ENCODE measurements at places on chromosomes 7 and 10. TPM values are rescaled to one million over a fixed set of nuclear protein-coding genes. Genes with fewer than 3 reads are reported as not detected.

DNA sequence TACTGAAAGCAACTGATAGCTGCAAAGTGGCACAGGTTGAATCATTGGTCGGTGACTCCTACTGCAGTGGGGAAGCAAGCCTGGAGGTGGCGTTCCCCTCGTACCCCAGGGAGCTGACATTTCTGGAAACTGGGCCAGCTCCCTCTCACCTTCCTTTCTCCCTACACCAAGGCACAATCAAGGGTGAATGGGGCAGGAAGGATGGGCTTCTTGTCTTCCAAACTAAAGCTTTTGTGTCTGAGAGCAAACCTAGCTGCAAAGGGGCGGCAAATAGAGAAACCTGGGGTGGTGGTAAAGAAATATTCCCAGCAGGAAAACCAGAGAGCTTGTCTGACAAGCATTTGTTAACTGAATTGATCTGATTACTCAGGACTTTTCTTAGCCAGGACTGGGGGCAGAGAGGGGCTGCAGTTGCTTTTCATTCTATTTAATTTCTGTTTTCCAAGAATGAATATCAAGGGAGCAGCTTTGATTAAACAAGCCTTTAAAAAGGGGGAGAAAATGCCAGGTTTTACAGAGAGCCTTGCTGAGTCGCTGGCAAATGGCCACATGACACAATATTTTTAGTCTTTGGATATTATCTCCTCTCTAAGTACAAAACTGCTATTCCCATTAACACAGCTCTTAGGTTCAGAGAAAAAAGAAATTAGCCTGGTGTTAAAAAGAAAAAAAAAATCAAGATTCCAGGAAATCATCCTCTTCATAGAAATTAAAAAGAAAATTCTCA, 27.8 kb downstream of the CDHR3 start:
- DNase-seq, result no peak

The FAM25C gene
- total RNA-seq, result not detected

The ANK3 gene
- total RNA-seq, result 4.5 TPM

DNA sequence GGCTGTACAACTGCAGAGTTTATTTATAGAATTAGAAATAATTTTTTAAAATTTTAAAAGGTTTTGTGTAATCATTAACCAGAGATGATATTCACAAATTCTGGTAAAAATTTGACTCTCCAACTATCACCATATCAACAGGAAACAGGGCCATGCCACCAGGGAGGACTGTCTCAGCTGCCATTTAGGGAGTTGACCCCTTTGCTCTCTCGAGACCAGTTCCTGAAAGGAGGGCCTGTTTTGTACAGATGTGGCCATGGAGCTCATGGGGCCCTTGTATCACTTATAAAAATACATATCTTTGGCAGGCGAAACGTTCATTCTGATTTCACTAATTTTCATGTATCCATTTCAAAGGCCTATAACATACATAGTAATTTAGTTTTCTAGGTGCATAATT, 20.3 kb downstream of the H2AZ2 start:
- no peak for DNase-seq

DNA sequence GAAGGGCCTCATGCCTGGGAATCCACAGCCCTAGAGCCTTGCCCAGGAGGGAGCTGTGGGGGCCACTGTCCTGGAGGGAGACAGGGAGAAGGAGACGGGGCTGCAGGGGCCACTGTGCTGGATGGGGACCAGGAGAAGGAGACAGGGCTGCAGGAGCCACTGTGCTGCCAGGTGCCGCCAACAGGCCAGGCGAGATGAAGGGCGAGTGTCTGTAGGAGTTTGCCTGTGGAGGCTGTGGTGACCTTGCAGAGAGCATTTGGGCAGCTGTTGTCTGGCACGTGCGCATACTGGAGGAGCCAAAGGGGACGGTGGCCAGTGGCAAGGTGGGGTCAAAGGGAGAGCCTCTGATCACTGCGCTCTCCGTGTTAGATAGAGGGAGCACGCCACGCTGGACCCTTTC, 79.2 kb downstream of the NKX6-2 start:
- DNase-seq, result no peak

The NEURL1 gene
- total RNA-seq, result not detected

The FGL2 gene
- 8.8 TPM for total RNA-seq

GRCh38 chr7:1858435-1859265, 188.6 kb downstream of the ELFN1 start:
- DNase-seq, result no peak

DNA sequence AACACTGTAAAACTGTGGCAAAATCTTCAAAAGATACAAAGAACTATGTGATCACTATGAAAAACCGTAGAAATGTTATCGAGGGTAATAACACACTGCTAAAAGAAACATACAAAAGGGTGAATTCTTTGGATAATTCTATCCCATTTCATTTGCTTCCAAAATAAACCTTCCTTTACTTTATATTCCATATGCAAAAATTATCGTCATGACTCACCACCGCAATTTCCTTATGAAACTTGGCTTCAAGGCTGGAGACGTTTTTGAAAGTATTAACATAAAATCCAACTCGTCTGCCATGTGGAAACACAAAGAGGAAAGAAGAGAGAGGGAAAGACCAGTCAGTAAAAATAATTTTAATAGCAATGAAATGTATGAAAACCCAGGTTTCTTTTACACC, 165.2 kb downstream of the AMPH start:
- DNase-seq, result peak; percentile 27

- peak; percentile 85 for DNase-seq
These were observed at the start of gene LCOR for GRCh38 chr10:96831867-96832720. TSS of gene LCOR (plus strand) at chr10:96832298. CDS start at chr10:96949058, 116,760 bp downstream.

The GATA3 gene
- total RNA-seq, result not detected

DNA sequence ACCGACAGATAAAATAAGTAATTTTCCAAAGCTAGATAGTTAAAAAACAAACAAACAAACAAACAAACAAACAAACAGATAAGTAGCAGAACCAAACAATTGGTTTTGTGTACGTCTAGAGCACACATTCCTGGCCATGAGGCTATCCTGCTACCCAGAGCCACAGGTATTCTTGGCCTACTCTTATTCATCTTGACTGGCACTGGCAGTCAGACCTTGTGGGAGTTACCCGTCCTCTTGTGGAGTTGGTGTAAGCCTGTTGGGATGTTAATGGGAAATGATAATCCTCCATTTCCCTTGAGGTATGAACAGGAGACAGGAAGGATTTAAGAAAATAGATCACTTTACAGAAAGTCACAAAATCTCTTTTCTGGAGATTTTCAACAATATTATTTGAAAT, 142.4 kb upstream of the MEOX2 start:
- peak; percentile 36 for DNase-seq

DNA sequence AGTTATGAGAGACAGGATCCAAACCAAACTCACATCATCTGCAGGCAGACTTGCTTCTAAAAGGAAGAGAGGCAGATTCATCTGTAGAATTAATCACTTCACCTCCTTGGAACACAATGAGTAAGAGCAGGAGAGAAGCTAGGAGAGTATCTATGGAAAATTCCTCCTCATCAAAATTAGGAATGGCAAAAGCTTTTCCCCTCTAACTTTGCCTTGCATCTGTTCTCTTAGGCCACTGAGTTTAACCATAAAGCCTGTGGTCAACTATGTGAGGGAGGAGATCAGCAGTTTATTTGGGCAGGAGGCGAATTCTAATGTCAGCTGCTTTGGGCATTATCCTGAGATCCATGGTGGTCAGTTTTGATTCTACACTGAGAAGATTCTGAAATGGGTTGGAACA, 561.7 kb downstream of the GFRA1 start:
- DNase-seq, result no peak

The FAM131B gene
- total RNA-seq, result 1.1 TPM

DNA sequence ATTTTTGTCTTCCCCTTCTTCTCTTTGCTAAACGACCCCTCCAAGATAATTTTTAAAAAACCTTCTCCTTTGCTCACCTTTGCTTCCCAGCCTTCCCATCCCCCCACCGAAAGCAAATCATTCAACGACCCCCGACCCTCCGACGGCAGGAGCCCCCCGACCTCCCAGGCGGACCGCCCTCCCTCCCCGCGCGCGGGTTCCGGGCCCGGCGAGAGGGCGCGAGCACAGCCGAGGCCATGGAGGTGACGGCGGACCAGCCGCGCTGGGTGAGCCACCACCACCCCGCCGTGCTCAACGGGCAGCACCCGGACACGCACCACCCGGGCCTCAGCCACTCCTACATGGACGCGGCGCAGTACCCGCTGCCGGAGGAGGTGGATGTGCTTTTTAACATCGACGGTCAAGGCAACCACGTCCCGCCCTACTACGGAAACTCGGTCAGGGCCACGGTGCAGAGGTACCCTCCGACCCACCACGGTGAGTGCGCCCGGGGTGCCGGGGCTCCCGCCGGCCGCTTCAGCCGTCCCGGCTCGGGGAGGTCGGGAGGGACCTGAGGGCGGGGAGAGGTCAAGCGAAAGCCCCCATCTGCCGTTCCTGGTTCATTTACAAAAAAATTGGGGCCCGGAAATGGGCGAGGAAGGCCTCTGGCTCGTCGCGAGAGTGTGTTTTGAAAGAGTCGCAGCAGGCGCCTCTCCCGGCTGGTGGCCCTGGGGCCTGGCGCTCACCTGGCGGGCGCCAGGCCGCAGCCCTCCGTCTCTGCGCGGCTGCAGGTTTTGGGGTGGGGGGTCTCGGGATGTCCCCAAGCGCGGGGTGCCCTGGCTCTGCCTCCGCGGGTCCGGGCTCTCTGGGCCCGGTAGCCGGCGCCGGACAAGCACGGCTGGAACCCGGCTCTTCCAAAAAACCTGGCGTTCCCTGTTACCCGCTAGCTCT, 1.2 kb downstream of the GATA3 start:
- no peak for DNase-seq

GRCh38 chr7:35729061-35729783, 34.3 kb upstream of the HERPUD2 start:
- no peak for DNase-seq

The SOSTDC1 gene
- total RNA-seq, result not detected

The UNC5B gene
- total RNA-seq, result 0.13 TPM

The CHST15 gene
- total RNA-seq, result 40.2 TPM

The SLC16A12 gene
- 0.45 TPM for total RNA-seq

The CCDC126 gene
- total RNA-seq, result 12.6 TPM

DNA sequence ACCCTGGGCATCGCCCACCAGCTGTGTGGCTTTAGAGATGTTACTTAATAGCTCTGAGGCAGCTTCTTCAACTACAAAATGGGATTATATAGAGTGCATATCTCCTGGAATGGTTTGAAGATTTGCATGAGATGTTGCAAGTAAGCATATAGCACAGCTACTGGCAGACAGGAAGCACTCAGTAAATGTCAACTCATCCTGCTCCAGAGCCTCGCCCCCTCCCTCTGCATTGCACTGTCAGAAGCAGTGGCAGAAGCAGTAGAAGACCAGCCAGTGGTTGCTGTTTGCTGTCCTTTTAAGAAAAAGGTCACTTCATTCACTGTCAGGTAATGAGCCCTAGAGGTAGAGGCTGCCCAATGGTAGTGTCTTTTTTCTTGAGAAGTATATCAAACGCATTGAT, 180.0 kb upstream of the GHITM start:
- no peak for DNase-seq

The AGR2 gene
- total RNA-seq, result not detected

The TAF3 gene
- total RNA-seq, result 3.3 TPM

The ICA1 gene
- 0.13 TPM for total RNA-seq

DNA sequence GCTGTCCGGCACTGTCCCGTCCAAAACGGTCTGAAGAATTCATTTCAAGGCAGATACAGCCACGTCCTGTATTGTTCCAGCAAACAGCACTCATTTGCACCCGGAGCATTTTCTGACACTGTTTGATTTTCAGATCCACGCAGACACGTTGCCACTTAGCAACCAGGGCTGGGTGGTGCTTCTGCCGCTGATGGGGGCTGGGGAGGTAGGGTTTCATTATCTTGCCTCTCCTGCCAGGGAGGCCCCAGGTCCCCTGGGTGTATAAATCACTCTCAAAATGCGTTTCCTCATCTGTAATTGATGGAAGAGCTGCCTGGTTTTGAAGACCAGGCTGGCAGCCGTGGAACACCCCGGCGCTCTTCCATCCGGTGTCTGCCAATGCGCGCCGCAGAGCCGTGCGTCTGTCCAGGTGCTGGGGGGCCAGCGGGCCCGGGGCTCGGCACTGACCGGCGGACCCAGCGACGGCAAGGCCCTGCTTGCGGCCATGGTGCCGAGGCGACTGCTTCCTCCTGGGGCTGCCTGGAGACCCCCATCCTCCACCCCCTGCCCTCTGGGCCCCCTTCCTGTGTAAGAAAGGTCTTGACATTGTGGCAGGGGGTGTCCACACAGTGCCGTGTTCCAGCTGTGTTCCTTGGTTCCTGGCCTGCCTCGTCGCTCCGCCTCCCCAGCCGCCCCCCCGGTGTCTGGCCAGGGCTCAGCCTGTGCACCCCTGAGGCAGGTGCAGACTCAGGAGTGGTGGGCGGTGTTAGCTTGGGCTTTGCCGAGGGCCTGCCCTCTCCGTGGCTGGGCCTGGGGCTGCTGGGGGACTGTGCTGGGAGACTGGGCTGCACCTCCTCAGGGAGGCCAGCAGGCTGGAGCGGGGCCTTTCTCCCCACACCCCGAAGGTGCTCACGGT, 16.6 kb downstream of the ADGRA1 start:
- no peak for DNase-seq

- no peak for DNase-seq
These were observed 204.0 kb downstream of the BAMBI start for GRCh38 chr10:28881171-28881882.

The TRPV5 gene
- not detected for total RNA-seq

- DNase-seq, result peak; percentile 81
These were observed 9.1 kb downstream of the C10orf90 start for GRCh38 chr10:126661356-126661755.

DNA sequence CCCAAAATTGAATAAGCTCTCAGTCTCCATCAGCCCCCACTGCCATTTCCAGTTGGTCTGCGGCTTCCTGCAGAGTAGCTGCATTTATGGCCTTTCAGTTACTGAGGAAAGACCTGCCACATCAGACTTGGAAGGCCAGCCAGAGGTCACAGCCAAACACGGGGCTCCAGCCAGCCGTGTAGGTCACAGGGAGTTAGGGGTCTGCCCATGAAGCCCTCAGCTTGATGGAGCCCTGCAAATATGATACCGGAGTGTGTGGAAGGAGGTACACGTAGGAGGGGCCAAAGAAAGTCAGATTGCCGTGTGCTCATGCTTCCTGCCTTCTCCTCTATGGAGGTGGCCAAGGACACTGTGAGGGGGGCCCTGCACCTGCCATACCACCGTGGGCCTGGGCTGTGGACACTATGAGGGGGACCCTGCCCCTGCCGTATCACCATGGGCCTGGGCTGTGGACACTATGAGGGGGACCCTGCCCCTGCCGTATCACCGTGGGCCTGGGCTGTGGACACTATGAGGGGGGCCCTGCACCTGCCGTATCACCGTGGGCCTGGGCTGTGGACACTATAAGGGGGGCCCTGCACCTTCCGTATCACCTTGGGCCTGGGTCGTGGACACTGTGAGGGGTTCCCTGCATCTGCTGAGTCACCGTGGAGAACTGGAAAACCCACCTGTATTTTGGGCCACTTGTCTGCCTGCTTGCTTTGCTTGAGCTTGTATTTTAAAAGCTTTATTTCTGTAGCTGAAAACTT, 335.7 kb upstream of the SHH start:
- no peak for DNase-seq

GRCh38 chr7:151317936-151318335, 23.7 kb upstream of the NUB1 start:
- no peak for DNase-seq

The PDGFA gene
- total RNA-seq, result 33.7 TPM

The CDK5 gene
- 47.4 TPM for total RNA-seq

The NKX1-2 gene
- total RNA-seq, result not detected

- DNase-seq, result no peak
These were observed 324.9 kb upstream of the POT1 start for GRCh38 chr7:125254566-125254965.

GRCh38 chr10:112986544-112987190, 36.6 kb downstream of the TCF7L2 start:
- peak; percentile 21 for DNase-seq

The HTR5A gene
- not detected for total RNA-seq

GRCh38 chr7:128115821-128116723, 84.8 kb upstream of the LRRC4 start:
- DNase-seq, result no peak

- DNase-seq, result peak; percentile 18
These were observed 56.4 kb downstream of the CYCS start for GRCh38 chr7:25068502-25069213.

The ERV3-1 gene
- total RNA-seq, result 13.7 TPM
